ENCODE measurements at places on chromosomes 5 and 9.

GRCh38 chr5:170484847-170485615 lies 18.8 kb upstream of the KCNIP1 start:
- DNase-seq: no peak

- DNase-seq: no peak
Observed at GRCh38 chr5:22852807-22853660, at the start of gene CDH12. Gene CDH12, minus strand, starts transcription at chr5:22853344.

DNA sequence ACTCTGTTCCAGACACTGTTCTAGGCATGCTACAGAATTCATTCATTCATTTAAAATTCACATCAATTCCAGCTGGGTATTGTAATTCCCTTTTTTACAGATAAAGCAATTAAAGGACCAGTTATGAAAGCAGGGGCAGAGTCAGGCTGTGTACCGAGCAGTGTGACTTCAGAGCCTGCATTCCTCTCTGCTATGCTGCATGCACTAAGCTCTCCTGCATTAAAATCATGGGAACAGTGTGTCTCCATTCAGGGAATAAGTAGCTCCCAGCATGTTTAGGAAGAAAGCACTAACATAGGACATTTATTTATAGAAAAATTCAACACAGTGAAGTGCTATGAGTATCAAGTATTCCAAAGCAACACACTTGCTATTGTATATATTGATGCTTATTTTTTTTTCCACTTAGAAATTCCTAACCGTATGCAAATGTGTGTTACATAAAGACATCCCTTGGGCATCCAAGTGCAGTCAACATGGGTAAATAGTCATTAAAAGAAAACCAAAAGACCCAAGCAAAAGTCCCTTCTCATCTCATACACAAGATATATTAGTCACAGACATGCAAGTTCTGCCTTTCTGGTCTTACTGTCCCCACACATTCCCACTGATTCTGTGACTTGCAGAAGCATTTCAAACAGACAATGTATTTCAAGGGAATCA lies 173.7 kb downstream of the GABRB2 start:
- no peak for DNase-seq

DNA sequence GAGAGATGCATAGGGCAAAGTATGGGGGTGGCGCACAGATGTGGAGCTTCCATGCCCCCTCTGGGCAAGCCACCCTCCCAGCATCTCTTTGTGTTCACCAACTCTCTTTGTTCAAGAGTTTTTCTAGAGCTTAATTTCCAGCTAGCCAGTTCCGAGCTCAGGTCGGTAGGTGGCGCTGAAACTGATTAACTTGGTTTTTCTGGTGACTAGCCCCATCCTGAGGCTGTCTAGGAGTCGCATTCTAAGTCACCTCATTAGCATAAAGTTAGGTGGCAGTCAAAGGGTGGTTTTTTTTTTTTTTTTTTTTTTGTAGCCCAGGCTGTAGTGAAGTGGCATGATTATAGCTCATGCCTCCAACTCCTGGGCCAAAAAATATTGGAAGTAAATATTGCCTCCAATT lies 476.4 kb downstream of the KDM4C start:
- no peak for DNase-seq

DNA sequence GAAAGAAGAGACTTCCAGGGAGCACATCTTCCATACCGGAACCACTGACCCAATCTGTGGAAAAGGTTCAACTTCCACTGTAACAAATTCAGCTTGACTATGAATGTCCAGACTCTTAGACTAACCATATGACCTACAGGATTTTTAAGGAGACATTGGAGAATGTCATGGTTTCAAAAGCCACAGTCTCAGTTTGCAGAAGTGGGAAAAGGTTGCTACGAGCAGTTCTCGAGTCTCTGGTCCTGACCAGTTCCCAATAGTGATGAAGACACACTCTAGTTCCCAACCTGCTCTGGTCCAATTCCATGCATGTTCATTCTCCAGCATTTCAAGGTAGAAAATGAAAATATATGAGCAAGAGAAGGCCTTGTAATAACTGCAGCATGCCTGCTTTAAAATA lies 158.0 kb downstream of the MAPKAP1 start:
- DNase-seq: no peak

GRCh38 chr9:137907776-137908175 lies 30.2 kb downstream of the CACNA1B start:
- no peak for DNase-seq

DNA sequence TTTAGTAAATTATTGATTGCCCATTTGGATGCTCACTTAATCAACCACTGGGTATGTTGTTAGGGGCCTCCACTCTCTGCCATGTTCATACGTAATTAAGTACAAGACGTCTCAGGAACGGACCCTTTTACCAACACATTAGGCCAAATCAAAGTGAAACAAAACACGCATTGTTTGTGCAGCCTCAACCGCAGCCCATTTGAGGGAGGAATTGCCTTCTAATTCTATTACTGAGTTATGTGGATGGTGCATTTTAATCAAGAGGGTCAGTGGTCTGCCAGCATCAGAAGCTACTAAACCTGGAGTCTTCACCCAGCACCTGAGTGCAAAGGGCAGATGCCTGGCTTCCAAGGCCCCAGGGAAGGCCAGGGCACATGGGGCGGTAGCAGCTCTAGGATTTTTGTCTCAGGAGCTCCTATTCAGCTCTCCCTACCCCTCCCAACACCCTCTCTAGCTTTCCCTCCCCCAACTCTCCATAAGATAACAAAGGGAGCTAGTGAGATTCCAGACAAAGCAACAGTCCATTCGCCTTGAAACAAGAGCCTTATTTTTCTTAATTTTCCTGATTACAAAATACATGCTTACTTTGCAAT lies 7.9 kb upstream of the MED27 start:
- no peak for DNase-seq

DNA sequence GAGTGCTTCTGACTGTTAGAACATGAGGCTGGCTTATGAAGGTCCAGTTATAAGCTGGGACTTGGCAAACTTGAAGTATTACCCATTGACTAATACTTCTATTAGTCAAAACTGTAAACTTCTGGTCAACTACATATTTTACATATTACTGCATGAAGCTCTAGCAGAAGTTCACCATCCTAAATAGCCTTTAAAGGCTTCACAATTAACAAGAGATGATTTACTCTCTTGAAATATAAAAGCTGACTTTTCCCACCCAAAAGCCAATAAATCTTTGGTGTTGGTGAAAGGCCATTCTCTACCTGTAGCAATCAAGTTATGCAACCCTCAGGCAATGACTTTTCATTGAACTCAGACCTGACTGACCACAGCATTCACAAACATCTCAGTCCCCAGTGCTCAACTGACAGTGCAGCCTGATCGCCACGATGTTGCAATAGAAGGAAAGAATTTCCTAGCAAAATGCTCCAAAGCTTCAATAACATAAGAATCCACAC lies 345.6 kb downstream of the EBF1 start:
- DNase-seq: no peak

- DNase-seq: no peak
Observed at GRCh38 chr5:11596657-11597071, 307.6 kb downstream of the CTNND2 start.

DNA sequence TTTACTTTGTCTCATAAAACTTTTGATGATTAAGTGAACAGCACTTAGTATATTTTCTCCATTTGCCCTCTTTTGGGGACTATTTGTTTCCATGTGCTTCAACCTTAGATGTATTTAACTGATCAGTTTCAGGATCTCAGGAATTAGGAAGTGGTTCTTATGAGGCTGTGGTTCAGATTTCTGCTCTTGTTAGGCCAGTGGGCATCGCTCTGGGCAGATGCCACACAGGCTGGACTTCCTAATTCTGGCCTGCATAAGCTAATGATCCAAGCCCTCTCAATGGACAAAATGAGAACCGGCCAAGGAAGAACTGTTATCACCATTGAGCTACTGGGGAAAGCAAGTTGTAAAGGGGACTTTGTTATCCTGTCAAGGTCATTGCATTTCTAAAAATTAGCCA lies 6.9 kb downstream of the ARHGAP26 start:
- DNase-seq: no peak

GRCh38 chr5:157713830-157714595 lies 17.2 kb upstream of the THG1L start:
- no peak for DNase-seq

DNA sequence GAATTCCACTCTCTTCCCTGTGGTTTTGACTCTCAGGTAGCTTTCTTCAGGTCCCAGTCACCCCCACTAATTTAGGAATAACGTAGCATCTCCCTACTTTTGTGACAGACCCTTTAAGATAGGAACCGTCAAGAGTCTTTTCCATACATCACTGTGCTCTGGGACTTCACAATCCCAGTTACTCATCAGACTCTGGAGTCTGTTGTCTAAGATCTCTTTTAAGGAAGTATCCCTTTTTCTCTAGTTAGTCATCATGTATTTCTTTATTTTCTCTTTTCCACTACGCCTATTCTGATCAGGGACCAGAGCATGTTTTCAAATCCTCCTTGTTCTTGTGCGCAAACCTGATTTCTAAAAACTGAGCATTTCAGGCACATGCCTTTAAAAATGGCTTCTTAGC lies 143.0 kb downstream of the GOLPH3 start:
- no peak for DNase-seq

Data from NCI-H1694 treated with DMSO at 0.1 percent for 48 hours (cell line).